ENCODE measurements at places on chromosomes 6 and 20.

GRCh38 chr20:18637224-18637623 lies 49.4 kb downstream of the DTD1 start:
- no peak for DNase-seq

DNA sequence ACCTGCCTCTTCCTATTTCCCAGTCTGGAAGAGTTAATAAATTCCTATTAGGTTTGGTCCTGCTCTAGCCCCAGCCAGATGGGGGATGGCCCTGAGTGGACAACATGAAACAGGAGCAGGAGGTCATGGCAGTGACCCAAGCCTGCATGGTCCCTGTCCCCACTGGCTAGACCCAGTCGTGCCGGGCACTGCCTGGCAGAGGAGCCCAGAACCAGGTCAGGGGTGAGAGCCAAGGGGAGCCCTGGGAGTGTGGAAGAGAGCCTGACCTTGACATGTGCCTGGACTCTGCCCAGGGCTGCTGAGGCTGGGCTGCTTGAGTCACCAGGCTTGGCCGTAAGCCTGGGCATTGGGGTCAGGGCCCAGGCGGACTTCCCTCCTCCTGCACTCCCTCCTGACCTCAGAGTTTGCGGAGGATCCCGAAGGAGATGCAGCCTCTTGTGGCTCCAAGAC lies 3.6 kb downstream of the AVP start:
- DNase-seq: no peak

GRCh38 chr6:137332637-137333280 lies 113.6 kb upstream of the IFNGR1 start:
- no peak for DNase-seq

DNA sequence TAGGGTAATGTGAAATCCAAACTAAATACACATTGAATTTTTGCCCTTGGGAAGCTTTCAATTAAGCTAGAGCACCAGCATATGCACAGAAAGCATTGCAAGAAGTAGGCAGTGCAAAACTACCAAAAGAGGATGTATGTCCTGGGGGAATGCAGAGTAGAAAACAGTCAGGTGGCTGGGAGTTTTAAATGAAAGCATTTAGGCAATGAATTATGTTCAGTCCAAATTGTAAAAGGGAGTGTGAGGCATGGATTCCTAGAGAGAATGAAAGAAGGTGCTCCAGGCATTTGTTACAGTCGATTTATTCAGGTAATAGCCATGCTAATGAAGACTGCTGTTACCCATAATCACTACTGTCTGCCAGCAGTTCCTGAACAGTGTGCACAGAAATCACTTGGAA lies 604.1 kb upstream of the POU3F2 start:
- DNase-seq: no peak

DNA sequence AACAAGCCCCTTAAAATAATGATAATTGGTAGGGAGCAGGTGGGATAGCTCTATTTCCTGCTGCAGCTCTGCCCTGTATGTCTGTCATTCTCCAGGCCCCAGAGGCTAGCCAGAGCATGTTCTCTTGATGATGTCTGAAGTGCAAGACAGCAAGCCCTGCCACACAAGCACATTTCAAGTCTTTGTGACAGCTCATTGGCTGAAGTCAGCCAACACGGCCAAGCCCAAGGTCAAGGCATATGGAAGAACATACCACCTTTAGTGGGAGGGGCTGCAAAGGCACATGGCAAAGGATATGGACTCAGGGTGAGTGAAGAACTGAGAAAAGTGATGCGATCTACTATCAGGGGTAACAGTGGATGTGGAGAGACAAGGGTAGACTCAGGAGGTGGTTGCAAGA lies 116.1 kb downstream of the PRND start:
- DNase-seq: no peak

GRCh38 chr20:57743450-57744095 lies 33.8 kb upstream of the PMEPA1 start:
- DNase-seq: no peak

DNA sequence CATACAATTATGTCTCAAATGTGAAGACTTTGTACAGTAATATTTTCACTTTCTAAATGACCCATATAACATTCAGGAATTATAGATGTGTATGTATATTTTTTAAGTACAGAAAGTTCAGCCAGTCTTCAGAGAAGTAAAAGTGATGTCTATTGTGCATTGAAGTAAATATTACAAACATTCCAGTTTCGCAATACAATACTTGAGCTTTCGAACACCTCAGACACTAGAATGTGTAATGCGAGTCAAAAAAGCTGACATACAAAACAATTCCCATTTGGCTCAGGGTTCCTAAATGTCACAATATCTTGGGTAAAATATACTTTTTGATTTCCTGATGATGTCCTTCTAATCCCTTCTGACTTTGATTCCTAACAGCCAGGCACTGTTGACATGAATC lies 101.4 kb downstream of the ZNF217 start:
- no peak for DNase-seq

- DNase-seq: no peak
Measured at GRCh38 chr20:14866841-14867514, 529.6 kb upstream of the FLRT3 start.

- no peak for DNase-seq
Measured at GRCh38 chr6:79607000-79607399, 24.1 kb upstream of the SH3BGRL2 start.

- no peak for DNase-seq
Measured at GRCh38 chr20:51643390-51643789, 100.9 kb upstream of the NFATC2 start.

- DNase-seq: no peak
Measured at GRCh38 chr20:6070829-6071695, 17.2 kb upstream of the LRRN4 start.

- no peak for DNase-seq
Measured at GRCh38 chr6:119677384-119677783, 327.8 kb upstream of the MAN1A1 start.

DNA sequence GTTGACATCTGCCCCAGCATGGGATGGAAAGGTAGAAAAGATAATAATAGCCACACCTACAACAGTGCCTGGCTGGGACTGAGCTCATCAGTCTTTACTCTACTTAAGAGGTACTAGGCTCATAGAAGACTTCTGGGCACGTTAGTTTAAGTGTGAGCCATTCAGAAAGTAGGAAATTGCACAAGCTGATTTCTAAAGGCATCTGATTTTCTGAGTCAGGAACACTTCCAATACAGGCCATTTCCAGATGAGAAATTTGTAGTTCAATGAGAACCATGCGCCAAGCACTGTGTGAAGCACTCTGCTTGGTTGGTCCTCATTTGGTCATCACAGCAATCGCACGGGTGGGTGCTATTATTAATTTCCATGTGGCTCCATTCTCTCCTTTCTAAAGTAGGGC lies 42.3 kb downstream of the MOCS1 start:
- no peak for DNase-seq

- peak; percentile 92 for DNase-seq
Measured at GRCh38 chr6:134063966-134064445, 11.6 kb upstream of the SLC2A12 start.

Data from hippocampal formation (tissue), 2 donors.